ENCODE measurements at places on chromosomes 6 and 20.

DNA sequence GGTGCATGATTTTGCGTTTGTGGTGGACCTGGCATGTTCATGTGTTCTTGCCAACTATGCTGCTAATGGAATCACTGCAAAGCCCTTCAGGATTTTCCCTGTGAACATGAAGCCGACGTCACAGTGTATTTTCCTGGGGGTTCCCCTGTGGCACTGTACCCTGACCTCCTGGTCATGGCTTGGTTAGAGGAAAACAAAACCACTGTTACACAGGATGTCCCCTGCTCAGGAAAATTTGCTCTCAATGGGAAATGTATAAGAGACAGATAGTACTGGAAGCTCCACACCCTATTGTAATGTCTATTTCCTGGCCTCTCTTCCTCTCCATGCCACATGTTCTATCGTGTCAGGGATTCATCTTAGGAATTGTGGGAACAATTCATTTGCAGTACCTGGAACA lies 19.7 kb downstream of the TSHZ2 start:
- no peak for DNase-seq

DNA sequence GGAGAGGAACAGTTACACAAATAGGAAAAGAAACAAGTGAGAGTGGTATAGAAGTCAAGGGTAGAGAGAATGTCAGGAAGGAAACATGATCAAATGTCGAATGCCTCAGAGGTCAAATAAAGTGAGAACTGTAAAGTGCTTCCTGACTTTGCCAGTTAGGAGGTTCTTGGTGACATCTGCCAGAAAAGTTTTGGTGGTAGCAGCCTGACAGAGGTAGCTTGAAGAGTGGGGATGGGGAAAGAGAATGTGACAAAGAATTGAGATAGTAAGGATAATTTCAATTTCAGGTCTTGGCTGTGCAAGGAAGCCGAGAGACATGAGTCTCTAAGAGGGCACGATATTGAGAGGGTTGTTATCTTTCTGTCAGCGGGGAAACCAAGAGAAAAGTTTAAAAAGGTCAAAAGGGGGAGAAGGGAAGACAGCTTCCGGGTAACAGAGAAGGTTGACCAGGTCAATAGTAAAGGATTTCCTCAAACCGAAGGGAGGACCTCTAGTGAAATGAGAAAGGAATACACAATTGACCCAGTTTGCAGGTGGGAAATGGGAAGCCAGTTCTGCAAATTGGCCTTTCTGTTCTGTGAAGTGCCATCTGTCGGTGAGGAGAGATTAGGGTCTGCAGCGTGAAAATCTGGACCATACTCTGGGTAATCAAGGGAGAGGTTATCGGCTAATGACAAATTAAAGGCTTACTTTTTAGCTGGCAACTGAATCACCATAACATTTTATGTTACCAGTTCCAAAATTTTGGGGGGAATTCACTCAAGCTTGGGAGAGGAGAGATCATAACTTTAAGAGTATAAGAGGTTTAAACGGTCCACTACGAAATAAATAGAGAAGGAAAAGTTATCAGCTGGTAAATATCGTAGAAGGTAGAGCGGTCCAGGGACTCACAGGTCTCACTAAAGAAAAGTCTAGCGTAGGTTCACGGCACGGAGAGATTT lies 973 bp upstream of the BRD2 start:
- peak; percentile 33 for DNase-seq

GRCh38 chr6:107991061-107991460 lies 33.1 kb upstream of the SEC63 start:
- no peak for DNase-seq

DNA sequence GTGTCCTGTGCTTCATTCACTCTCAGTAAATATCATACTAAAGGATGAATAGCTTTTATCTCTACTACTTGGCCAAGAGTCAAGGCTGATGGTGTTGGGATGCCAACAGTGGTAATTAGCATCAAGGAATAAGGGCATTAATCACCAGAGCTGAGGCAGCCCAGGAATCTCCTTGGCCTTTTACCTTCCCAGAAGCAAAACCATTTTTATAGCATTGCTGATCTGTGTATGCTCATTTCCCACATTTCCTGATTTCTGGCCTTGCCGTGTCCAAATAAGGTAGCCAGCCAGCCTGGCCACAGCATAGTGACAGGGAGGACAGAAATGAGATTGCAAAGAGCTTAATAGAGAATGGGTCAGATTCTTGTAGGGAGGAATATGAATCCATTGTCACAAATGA lies 76.7 kb upstream of the FOXO3 start:
- no peak for DNase-seq

GRCh38 chr6:5305968-5306626 lies 44.8 kb downstream of the FARS2 start:
- no peak for DNase-seq

DNA sequence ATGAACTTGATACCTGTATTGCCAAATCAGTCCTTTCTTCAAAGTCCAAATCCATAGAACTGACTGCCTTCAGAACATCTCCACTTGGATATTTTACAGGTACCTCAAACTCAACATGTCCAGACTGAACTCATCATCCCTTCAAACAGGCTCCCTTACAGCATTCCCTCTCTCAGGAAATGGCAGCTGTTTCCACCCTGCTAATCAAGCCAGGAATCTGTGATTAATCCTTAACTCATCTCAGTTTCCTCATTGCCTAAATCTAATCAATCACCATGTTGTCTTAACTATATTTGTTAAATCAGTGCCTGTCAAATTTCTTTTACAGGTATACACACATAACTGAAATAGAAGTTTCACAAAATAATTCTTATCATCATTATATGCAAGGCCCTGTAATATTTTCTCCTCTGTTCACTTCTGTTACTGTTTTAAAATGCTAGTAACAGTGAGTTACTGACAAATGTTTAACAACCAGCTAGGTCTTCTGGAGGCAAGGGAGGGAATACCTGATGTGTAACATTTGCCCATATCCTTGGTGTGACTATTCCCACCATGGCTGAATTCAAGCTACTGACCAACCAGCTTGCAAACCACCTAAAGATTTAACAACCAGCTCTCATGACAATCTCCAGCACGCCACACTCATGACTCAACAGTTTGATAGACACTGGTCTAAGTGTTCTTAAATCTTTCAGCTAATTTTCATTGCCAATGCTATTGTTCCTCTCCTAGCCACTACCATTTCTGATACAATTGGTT lies 124.9 kb downstream of the ADAT2 start:
- no peak for DNase-seq

- peak; percentile 63 for DNase-seq
Observed at GRCh38 chr6:444653-445275, 53.2 kb downstream of the IRF4 start.

DNA sequence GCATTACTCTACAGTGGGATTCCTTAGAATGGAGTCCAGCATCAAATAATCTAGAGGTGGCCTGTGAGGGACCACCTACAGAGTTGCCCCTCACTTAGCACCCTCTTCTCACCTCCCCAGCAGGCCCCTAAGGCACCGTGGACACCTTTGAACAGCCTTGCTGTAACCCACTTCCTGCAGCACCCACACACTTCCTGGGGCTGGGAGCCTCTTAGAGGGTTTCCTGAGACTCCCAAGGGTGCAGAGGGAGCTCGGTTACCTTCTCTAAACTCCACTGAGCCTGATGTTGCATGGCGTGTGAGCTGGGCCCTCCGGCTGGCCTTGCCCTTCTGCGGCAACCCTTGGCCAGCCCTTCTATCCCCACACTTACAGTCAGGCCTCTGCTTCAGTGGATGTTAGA lies 7.3 kb upstream of the SIRPG start:
- DNase-seq: peak; percentile 43

DNA sequence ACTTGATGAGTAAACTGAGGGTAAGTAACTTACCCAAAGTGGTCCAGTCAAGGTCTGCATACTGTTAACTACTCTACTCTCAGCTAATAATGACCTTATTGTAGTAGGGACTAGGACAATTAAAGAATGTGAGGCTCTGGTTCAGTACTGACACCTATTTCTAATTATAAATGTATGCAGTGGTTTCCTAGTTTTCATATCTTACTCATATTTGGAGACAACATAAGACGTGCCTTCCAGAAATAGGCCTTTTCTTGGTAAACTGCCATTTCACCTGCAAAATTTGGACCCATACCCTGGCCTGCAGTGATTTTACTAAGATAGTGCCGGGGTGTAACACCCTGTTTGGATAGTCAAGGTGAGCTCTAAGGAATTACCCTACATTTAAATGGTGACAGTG lies 24.7 kb downstream of the GJA1 start:
- DNase-seq: no peak

DNA sequence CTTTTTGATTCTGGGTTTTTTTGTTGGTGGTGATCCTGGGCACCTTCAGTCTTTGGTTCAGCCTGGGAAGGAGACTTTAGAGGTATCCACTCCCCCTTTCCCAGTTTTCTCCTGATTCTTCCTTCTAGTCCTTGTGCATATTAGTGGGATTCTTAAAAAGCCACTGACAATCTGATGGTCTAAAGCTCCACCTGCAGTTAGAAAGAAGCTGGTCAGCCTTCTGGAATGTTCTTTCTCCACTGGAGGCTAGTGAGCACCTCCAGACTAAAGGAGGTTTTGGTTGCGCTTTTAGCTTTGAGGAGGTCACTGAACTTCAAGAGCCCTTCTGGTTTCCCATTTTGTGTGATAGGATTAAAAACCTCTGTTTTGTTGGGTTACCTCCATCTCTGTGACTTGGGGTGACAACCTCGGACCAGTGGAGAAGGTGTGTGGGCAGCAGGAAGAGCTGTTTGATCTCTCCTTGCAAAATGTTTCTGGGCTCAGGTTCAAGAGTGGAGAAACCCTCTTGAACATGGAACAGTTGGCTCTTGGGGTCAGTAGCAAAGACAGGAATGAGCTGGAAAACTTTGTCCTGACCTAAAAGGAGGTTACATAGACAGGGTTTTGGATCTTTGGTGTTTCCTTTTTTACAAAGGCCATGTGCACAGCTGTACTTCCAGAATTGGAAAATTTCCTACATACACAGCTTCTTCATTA lies 29.0 kb downstream of the JARID2 start:
- no peak for DNase-seq

- DNase-seq: no peak
Observed at GRCh38 chr6:9581155-9581554, 833.7 kb downstream of the TFAP2A start.

DNA sequence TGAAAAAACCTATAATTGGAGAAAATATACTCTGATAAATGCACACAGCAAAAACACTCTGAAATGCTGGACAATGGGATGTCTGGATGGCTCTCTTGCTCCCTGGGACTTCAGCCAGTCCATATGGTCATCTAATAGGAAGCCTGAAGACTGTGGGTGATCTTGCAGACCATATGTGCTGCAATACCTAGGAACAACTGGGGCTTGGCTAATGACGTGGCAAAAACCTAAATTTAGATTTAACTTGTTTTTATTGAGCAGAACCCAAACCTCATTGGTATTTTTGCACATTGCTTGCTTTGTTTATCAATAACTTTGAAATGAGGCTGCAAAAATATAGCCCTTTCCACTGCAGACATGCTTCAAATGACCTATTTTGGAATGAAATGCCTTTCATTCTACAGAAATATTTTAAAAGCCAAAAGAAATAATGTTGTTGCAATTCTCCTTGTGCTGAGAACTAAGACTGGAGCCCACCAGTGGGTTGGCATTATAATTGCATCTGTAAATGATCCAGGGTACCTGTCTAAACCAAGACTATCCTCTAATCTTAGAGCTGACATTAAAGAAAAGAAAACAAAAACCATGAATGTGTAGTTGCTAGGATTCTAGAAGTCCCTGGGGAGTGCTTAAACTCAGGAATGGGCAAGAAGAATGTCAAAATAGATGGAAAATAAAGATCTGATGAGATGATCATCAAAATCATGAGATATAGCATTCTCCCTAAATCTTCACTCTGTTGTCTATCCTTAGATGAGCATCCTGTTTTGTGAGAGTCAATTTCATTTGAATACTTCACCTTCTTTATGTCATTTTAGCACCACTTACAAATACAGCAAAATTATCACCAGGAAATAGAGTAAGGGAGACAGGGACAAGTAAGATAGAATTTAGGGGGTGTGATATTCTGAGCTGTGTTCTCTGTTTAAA lies 152.1 kb upstream of the RIMS1 start:
- no peak for DNase-seq

GRCh38 chr6:53672237-53672636 lies 6.7 kb upstream of the KLHL31 start:
- DNase-seq: no peak

DNA sequence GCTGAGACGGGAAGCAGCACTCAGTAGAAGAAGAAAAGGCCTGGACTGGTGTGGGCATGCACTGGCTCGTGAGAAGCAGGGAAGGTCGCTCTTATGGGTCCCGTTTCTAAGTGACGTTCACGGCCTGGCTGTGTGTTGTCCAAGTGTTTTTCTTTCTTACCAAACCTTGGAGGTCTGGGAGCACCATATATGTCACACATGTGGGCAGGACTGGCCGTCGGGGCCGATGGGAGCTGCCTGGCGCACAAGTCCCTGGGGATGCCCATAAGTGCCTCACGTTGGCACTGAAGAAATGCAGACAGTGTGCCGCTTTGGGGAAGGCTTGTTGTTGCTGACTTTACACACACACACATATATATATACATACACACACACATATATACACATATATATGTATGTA lies 86.0 kb upstream of the DUSP22 start:
- no peak for DNase-seq

DNA sequence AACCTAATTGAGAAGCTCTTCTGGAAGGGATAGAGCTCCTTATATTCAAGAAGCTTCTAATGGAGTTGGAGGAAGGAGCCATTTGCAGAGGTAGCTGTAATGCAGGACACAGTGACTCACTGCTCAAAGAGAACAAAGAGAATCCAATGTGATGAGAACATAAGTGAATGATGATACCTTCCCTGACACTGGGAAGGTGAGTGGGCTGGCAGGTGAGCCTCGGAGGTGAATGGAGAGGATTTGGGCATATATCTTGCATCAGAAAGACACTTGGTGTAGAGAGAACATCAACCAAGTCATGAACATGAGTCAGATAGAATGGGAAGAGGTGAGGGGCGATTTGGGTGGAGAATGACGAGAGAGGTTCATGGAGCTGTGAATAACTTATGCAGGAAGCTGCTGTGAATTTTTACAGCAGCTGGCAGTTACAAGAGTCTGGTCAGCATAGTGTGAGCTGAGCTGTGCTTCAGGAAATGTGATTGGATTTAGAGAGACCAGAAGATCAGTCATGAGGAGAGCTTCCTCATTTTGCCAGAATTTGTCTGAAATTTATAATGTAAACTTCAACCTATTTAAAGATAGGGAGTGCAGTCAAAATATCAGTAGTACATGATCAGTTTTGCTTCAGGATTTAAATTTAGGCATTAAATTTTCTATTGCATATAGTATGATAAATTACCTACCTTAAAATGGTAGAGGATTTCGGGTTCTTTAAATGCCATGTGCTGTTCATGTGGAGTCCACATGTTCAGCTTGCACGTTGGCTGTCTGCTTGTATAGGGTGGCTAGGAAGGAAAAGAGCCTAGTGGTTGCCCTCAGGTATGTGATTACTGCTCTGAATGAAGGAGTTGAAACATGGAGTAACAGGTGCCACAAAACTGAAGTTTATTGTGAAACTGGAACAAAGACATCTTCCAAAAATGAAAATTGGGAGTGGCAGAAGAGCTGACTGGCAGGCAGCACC lies 59.2 kb upstream of the KIF25 start:
- DNase-seq: no peak

DNA sequence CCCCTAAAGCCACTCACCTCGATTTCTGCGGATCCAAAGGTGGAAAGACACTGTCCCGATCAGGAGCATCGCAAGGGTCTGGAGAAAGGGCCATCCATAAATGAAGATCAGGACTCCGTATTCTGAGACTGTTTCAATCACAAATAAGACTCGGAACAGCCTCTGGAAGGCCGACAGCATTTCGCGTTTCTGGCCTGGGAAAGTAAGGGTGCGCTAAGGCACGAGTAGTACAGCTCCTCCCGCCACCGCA lies 44.6 kb downstream of the DPPA5 start:
- DNase-seq: no peak
